ENCODE measurements at places on chromosomes 16 and 17.

DNA sequence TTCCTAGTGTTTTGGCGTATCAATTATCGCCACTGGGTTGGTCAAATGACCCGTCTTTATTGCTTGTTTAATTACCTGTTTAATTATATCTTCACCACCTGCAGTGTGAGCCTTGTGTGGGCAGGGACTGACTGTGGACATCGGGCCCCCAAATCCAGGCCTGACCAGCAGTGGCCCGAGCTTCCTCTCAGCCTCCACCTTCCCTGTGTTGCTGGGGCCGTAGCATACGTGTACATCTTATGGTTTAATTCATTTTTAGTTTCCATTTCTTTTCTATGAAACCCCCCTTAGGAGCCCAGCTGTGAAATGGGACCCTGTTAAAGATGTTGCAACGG lies 1.2 kb upstream of the LMF1 start:
- no peak for DNase-seq

DNA sequence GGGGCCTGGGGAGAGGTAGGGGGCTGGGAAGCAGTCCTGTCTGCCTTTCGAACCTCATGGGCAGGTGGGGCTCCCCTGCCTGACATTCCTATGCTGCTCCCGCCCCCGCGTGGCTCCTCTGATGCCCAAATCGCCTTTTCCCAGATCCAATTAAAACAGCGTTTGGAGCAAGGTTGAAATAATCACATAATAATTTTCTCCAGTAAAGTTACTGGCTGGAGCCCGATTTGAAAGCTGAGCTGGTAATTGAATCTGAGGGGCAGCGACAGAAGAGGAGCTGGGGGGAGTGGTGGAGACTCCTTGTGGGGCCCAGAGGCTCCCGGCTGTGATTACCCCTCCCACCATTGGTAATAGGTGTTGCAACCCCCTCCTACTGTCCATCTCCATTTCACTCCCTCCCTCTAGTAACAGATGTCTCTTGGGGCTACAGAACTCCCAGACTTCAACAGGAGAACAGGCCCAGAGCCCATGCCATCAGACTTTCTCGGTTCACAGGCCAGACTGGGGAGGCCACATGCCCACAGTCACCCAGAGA lies 38.9 kb upstream of the C1QL1 start:
- DNase-seq = no peak

DNA sequence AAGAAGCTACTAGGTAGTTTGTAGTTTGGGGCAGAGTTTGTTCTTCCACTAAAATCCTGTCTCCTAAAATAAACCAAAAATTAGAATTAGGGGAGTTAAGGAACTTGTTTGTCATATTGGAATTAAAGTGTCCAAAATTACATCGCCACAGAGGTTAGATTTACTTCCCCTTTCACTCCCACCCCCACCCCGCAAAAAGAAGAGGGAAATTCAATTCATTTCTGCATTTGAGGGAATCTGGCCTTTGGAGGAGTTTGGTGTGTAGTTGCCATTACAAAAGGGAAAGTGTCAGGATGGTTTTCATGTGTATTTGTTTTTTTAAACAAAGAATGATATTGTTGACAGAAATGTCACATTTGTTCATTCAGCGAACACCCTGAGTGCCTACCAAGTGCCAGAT lies 5.8 kb downstream of the TMEM97 start:
- DNase-seq = no peak

DNA sequence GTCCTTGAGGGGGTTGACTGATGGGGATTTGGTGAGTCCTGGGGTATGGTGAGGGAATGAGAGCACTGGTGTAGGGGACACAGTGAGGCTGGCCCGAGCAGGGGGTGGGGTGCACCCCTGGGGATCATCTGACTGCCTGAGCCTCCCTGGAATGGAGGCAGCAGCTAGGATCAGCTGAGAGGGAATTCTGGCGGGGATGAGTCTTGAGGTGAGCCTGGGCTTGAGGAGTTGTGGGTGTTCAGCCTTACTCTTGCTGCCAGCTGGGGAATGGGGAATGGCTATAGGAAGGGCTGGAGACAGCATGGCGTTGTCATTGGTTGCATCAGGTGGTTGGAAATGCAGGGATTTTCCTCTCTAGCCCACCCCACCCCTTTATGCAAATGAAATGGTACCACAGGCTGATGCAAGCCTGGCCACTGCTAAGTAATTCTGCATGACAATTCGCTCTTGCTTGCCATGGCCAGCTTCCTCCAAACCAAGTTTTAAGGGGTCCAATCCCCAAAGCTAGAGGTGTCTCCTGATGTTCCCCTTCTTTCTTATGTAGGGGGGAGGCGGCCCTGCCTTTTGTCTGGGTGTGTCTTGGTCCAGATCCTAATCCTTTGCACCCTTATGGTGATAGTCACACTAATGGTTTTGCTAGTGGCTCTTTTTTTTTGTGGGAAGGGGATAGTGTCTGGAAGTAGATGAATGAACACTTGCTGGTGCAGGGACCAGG lies 7.5 kb downstream of the NFE2L1 start:
- no peak for DNase-seq

GRCh38 chr17:83194186-83194561 lies 114.8 kb downstream of the METRNL start:
- DNase-seq = no peak

DNA sequence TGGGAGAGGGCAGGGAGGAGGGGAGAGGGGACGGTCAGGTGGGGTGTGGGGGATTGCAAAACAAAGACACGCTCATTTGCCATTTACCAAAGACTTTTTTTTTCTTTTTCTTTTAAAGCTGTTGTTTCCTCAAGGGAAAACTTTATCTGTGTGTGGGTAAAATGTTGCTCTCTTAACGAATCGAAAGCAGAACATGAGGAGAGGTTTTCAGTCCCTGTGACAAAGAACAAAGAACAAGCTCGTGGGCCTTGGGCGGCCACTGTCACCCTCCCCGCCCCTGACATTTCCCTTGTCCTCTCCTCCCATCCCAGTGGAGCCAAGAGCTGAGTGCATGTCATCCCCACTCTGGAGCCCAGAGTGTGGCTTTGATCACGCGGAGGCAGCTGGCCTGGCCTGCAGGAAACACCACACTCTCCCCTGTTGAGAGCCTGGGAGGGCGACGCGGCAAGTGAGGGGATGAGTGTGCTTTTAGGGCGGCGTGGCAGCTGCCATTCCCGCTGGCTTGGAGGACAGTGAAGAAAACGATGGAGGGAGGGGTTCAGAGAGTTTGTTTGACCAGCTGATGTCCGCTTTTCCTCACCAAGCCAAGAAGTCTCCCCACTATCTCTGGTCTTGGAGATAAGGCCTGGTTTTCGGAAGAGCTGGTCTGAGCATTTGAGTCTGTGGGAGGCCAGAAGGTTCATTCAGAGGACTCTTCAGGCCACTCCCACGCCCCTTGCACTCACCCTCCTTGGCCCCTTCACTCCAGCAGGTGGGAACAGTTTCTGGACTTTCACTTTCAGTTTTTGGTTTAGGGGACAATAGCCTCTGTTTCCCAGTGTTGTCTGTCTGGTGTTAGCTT lies 11.4 kb downstream of the CCR7 start:
- no peak for DNase-seq

DNA sequence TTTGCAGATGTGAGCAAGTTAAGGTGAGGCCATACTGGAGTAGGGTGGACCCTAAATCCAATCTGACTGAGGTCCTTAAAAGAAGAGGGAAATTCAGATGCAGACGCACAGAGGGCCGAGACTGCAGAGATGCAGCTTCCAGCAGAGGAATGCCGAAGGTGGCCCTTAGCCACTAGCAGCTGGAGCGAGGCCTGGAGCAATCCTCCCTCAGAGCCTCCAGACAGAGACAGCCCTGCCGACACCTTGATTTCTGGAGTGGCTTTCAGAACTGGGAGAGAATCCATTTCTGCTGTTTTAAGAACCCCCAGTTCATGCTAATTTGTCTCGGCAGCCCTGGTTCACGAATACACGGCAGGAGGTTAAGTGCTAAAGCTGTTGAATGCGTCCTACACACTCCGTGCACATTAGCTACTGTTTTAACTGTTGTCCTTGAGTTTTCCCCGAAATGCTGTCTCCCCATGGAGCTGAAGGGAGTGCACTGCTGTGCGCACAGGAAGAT lies 135.5 kb downstream of the IRF8 start:
- DNase-seq = no peak

DNA sequence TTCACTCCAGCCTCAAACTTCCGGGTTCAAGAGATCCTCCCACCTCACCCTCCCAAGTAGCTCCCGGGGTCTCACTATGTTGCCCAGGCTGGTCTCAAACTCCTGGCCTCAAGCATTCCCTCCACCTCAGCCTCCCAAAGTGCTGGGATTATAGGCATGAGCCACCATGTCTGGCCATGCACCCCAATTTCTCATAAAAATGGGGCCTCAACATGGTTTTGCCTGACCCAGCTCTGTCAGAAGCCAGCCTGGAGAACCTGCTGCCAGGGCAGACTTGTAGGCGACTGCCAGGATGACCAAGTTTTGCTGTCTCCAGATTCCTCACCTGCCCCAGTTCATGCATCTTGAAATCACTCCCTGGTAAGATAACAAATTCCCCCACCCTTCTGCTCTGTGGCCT lies 82.9 kb downstream of the AIPL1 start:
- no peak for DNase-seq

DNA sequence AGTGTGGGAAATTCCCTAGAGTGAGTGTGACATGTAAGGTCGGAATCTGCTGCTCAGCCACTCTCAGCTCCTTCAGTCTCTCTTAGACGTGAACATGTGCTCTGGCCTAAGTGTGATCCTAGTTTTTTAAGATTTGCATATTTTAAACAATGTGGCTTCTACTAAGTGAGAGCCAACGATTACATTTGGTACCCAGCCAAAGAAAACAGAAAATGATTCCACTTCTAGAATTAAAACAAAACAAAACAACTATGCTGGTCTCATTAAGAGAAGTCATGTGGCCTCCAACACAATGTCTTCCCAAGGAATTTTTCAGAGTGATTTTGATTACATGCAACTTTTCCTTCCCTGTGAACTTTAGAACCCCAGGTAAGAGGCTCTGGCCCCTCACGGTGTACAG lies 10.1 kb downstream of the TMEM238L start:
- no peak for DNase-seq

DNA sequence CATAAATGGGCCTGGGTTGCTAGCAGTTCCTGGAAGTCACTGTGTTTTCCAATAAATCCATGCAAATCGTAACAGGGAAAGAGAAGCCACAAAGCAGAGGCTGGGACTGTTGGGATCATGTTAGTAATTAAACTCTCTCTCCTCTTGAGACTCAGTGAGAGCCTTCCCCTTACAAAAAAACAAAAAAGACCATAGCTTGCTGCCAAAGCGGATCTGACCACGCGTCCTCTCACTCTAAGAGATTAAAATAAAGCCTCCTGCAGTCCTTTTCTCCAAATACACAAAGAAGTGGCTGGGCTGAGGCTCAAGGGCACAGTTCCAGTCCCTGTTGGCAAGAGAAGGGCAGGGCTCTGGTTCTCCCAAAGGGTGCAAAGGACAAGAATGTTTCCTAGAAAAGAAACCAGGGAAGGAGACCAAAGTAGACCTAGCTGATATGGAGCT lies 38.5 kb downstream of the PIGL start:
- DNase-seq = no peak

- DNase-seq = no peak
These were observed 7.3 kb upstream of the RCVRN start for GRCh38 chr17:9912121-9913099.

DNA sequence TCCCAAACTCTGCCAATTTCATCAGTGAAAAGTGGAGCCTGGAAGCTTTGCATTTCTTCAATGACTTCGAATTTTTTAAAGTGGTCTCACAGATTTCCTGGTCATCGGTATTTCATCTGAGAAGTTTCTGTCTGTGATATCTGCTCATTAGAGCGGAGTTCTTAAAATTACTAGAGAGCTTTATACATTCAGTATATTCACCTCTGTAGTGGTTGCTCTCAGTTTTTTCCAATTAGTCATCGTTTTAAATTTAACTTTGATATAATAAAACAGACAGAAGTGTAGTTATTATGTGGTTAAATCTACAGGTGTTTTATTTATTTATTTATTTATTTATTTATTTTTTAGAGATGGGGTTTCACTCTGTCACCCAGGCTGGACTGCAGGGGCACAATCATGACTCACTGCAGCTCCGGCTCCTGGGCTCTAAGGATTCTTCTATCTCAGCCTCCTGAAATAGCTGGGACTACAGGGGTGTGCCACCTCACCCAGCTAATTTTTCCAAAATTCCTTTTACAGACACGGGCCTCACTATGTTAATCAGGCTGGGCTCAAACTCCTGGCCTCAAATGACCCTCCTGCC lies 16.0 kb downstream of the ARHGAP17 start:
- DNase-seq = no peak

GRCh38 chr17:48153691-48154358 lies 46.3 kb downstream of the SNX11 start:
- DNase-seq = no peak

GRCh38 chr17:59378675-59379074 lies 47.2 kb downstream of the YPEL2 start:
- DNase-seq = no peak

GRCh38 chr17:48162946-48163506 lies 55.5 kb downstream of the SNX11 start:
- no peak for DNase-seq

- DNase-seq = no peak
These were observed 4.9 kb upstream of the IL32 start for GRCh38 chr16:3060339-3061127.

All from CD4-positive, alpha-beta T cell treated with Interleukin-15 for 4 hours (primary cell).